GF-D8 (cell line): ENCODE measurements at places on chromosomes 2 and 18.

DNA sequence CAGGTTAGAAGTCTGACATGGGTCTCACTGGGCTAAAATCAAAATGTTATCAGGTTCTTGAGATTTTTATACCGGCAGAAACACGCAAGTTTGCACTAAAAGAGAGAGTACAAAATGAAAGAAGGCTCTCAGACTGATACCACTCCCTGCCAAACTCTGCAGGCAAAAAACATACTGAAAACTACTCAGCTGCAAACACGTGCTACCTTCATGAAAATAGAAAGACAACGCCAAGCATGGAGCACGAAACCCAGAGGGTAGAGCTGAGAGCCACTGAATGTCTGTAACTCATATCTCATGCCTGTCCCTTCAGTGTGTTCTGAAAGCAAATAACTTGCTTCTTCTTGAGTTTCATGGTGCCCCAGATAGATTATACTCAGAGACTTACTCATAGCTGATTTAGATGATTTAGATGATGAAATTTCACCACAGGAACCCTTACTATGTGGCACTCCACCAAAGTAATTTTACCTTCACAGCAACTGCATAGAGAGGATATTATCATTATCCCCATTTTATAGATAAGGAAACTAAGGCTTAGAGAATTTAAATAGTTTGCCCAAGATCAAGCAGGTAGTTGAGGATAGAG, 313.0 kb upstream of the SLC39A10 start:
- no peak for DNase-seq

GRCh38 chr2:241224018-241224850, 35.8 kb downstream of the ANO7 start:
- DNase-seq = no peak

- no peak for DNase-seq
Observed at GRCh38 chr2:159755014-159755413, 42.7 kb downstream of the MARCHF7 start.

DNA sequence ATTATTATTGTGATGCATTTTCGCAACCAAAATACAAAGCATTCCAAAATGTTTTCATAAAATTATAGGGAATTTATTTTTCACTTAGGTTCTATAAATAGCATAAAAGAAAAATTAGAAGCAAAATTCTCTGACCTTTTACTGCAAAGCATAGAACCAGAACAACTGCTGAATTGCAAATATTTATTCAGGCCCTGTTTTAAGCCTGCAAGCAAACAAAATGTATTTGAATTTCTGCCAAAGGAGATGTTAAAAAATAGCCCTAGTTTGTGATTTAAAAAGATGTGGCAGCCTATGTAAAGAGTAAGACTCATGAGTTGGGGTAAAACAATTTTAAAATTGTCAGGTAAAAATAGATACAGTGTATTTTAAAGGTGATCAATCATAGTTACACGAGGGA, 138.1 kb downstream of the KCNJ3 start:
- no peak for DNase-seq

- no peak for DNase-seq
Observed at GRCh38 chr2:228103379-228103778, 78.1 kb downstream of the SPHKAP start.

GRCh38 chr2:24332791-24333540, 27.4 kb downstream of the ITSN2 start:
- no peak for DNase-seq

DNA sequence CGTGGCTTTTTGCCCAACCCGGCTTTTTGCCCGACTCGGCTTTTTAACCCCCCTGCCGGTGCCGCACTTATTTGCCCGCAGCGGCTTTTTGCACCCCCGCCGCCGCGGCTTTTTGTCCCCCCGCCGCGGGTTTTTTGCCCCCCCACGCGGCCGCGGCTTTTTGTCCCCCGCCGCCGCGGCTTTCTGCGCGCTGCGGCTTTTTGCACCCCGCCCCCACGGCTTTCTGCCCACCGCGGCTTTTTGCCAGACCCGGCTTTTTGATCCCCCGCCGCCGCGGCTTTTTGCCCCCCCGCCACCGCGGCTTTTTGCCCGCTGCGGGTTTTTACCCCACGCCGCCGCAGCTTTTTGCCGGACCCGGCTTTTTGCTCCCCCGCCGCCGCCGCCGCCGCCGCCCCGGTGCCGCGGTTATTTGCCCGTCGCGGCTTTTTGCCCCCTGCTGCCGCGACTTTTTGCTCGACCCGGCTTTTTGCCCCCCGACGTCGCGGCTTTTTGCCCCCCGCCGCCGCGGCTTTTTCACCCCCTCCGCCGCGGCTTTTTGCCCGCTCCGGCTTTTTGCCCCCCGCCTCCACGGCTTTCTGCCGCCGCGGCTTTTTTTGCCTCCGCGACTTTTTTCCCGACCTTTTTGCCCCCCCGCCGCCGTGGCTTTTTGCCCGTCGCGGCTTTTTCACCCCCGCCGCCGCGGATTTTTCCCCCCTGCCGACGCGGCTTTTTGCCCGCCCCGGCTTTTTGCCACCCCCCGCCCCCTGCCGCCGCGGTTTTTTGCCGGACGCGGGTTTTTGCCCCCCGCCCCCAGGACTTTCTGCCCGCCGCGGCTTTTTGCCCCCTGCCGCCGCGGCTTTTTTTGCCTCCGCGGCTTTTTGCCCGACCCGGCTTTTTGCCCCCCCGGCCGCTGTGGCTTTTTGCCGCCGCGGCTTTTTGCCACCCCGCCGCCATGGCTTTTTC, 2786.5 kb downstream of the RPIA start:
- DNase-seq = no peak

DNA sequence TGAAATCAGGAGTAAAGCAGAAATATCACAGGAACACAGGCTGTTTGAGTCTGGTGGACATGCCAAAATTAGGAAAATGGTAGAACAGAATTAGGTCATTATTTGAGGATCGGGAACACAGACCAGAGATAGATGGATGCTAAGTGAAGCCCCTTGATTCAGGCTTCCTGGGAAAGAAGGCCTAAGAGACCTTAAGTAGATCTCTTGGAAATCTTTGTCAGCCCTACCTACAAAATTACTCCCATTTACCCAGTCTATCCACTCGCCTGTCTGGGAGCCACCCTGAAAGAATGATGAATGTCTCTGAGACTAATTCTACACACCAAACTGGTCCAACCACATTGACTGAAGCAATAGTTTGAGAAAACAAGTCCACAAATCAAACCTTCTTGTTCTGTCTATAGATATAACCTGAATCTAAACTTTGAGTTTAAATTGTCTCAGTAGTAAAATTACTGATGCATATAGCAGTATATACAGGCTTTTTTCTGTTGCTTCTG, 36.6 kb upstream of the TANK start:
- no peak for DNase-seq

DNA sequence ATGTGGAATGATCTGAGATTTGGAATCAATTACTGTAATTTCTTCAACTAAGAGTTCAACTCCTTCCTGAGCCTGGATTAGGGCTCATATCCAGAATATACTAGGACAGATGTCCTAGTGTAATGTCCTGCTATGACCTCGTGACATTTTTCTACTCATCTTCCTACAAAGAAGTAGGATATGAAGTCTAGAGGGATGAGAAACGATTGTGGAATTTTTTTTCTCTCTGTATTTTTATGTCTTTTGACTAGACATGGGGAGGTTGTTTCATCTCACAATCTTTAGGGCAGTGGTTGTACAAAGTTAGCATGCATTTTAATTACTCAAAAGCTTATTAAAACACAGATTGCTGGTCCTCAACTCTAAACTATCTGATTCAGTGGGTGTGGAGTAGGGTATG, 203.0 kb downstream of the PARD3B start:
- DNase-seq = no peak

DNA sequence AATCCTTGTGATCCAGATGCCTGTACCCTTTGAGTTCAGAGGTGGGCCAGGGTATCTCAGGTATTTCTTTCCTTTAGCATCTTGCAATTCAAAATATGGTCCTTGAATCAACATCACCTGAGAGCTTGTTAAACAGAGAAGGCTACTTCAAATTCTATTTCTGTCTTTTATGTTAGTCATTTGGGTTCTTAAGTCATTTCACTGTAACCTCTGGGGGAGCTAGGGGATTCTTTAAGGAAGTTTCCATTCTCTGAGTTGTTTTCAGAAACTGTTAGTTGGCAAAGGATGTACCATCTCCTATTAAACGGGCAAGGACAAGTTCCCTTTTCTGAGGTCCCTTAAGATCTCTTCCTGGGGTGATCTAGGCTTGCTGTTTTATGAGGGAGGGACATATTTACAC, 16.6 kb downstream of the CFLAR start:
- peak; percentile 65 for DNase-seq

GRCh38 chr2:202529389-202529788, 105.4 kb upstream of the FAM117B start:
- no peak for DNase-seq

GRCh38 chr2:54936766-54937165, 113.5 kb downstream of the RTN4 start:
- no peak for DNase-seq

- DNase-seq = no peak
Observed at GRCh38 chr2:30820381-30821055, 13.3 kb upstream of the CAPN13 start.

- DNase-seq = no peak
Observed at GRCh38 chr2:173654161-173654895, 299.7 kb downstream of the CDCA7 start.

- no peak for DNase-seq
Observed at GRCh38 chr2:120791962-120792297, 56.3 kb downstream of the GLI2 start.

- DNase-seq = peak; percentile 33
Observed at GRCh38 chr2:213121690-213122089, 29.7 kb downstream of the IKZF2 start.

GRCh38 chr2:158533009-158533408, 76.3 kb downstream of the PKP4 start:
- no peak for DNase-seq

DNA sequence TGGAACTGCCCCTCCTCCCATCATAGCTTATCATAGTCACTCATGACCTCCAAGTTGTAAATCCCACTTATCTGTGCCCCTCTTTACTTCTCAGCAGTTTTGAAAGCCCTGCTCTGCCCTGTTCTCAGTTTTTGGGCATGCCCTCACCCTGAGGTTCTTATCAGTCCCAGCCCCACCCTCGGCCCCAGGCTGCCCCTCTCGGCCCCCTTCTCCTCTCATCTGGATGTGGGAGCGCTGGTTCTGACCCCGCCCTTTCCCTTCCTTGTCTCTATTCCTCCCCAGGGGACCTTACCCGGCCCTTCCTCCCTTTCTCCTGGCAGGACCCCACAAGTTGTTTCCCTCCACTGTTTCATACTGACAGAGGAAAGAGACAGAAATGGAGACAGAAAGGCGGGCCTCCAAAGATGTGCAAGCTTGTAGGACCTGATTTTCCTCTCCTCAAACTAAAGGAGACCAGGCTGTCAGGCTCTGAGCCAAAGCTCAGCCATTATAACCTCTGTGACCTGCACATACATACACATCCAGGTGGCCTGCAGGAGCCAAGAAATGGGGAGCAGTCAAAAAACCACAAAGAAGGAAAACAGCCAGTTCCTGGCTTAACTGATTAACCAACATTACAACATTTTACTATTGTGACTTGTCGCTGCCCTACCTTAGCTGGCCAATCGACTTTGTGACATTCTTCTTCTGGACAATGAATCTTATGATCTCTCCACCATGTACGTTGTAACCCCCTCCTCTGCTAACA, 171.0 kb upstream of the HS6ST1 start:
- DNase-seq = peak; percentile 49

DNA sequence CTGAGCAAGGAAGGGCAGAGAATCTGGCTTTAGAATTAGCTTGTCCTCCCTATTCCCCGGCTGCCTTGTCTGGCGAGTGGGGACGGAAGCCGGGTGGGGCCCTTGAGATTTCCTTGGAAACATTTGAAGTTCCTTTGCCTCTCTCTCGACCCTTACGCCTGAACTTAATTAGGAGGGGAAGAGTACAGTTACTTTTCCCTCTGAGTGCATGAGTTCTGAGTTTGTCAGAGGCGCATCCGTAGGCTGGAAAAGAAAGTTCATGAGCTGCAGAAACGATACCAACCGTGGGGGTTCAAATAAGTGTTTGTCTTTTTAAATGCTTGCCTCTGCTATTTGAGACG, 468 bp downstream of the PIKFYVE start:
- no peak for DNase-seq

DNA sequence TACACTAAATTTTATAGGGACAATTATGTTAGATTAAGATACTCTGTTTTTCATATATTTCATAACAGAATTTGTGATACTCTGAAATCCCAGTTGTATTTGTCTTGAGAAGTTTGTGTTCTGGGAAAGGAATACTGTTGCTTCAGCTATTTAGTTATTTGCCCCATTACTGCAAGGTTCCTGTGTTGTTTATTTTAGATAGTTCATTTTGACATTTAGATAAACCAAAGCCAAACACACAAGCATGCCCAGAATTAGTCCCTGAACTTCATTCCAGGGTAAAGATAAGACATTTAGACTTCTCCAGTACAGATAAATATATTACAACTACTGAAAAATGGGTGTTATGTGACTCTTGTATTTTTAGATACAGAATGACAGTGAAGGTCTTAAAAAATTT, 74.7 kb downstream of the BMPR2 start:
- DNase-seq = no peak

GRCh38 chr2:231807020-231807419, 20.8 kb downstream of the COPS7B start:
- DNase-seq = no peak

- DNase-seq = no peak
Observed at GRCh38 chr2:36819095-36819711, 122.7 kb downstream of the VIT start.

DNA sequence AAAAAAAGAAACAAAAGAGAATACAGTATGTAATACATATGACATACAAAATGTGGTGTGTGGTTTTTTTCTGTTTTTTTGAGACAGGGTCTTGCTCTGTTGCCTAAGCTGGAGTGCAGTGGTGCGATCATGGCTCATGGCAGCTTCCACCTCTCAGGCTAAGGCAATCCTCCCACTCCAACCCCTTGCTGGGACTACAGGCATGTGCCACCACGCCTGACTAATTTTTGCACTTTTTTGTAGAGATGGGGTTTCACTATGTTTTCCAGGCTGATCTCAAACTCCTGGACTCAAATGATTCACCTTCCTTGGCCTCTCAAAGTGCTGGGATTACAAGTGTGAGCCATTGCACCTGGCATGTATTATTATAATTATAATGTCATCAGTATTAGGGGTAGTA, 38.9 kb downstream of the DHX57 start:
- DNase-seq = no peak

- no peak for DNase-seq
Observed at GRCh38 chr18:58454406-58455061, 174.4 kb downstream of the ALPK2 start.

DNA sequence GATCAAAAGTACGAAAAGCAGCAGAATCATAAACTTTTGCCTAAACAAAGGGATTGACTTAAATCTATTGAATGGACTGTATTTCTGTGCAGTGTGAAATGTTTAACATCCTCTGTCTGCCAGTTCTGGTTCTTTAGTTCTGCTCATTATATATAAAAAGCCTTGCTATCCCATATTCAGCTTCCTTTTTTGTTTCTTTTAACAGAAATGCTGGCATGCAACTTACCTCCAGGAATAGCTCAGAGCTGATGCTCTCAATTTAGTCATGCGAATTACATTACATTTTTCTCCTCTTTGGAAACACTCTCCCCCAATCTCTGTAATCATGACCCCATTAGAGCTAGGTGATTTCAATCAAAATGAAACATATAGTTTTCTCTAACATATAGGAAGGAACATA, 73.6 kb downstream of the SPHKAP start:
- no peak for DNase-seq
